Esophagus muscularis mucosa (tissue), 4 donors: ENCODE measurements at places on chromosomes 6 and 20. TPM values are rescaled to one million over a fixed set of nuclear protein-coding genes. Genes with fewer than 3 reads are reported as not detected.

GRCh38 chr6:133241086-133241900 lies at the start of gene EYA4:
EYA4 (plus strand) TSS chr6:133241357; CDS start chr6:133274781, 33,424 bp downstream.
- H3K27ac ChIP-seq = peak within 1 kb of the TSS; percentile 45
- no peak for DNase-seq
- H3K36me3 ChIP-seq = no peaks in the 10 kb centered on the region

The SLC22A3 gene
- total RNA-seq = 20.3 TPM

- no peak overlapping the region for H3K4me3 ChIP-seq
- H3K4me1 ChIP-seq = no peaks in the 10 kb centered on the region
- no peak overlapping the region for H3K27ac ChIP-seq
Observed at GRCh38 chr6:114747995-114748625, 405.3 kb upstream of the HS3ST5 start.

The ZNF341 gene
- total RNA-seq = 4.2 TPM

The FAXC gene
- 22.2 TPM for total RNA-seq

DNA sequence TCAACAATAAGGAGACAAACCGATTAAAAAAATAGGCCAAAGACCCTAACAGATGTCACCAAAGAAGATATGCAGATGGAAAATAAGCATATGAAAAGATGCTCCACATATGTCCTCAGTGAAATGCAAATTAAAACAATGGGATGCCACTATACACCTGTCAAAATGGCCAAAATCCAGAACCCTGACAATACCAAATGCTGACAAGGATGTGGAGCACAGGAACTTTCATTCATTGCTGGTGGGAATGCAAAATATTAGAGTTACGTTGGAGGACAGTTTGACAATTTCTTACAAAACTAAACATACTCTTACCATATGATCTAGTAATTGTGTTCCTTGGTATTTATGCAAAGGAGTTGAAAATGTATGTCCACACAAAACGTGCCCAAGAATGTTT lies 1.8 kb upstream of the ZNF184 start:
- DNase-seq = no peak
- no peak overlapping the region for H3K4me3 ChIP-seq
- H3K27ac ChIP-seq = no peak overlapping the region
- no peaks in the 10 kb centered on the region for H3K36me3 ChIP-seq

- peaks cover 11% of the 10 kb centered on the region for H3K36me3 ChIP-seq
- DNase-seq = no peak
- no peak overlapping the region for H3K4me3 ChIP-seq
- H3K27me3 ChIP-seq = no peaks in the 10 kb centered on the region
- peaks cover 83% of the 10 kb centered on the region for H3K4me1 ChIP-seq
- no peak overlapping the region for H3K27ac ChIP-seq
Observed at GRCh38 chr6:158793432-158793831, 25.7 kb downstream of the EZR start.

GRCh38 chr6:52306972-52307870 lies 22.7 kb upstream of the MCM3 start:
- H3K4me3 ChIP-seq = no peak overlapping the region
- H3K36me3 ChIP-seq = no peaks in the 10 kb centered on the region

DNA sequence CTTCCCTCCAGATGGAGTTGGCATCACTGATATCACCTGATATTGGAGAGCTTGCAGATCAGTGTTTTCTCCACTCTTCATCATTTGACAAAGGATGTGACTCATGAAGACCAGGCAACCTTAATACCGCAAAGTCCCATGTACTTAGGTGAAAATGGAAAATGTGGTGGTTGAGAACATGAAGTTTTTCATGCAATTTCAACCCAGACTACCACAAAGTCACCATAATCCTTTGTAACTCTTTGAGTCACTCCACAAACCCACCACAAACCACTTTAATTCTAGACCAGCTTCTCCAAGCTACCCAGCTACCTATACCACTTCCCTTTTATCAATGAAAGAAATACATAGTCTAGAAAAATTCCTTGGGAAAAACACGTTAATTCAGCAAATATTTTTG lies 7.1 kb downstream of the NHLRC1 start:
- no peaks in the 10 kb centered on the region for H3K4me1 ChIP-seq
- H3K36me3 ChIP-seq = no peaks in the 10 kb centered on the region
- DNase-seq = no peak
- no peaks in the 10 kb centered on the region for H3K27me3 ChIP-seq
- H3K27ac ChIP-seq = no peak overlapping the region
- no peak overlapping the region for H3K4me3 ChIP-seq

The BCAS4 gene
- 3.1 TPM for total RNA-seq

- H3K27ac ChIP-seq = no peak overlapping the region
- no peaks in the 10 kb centered on the region for H3K27me3 ChIP-seq
- H3K4me3 ChIP-seq = no peak overlapping the region
- no peaks in the 10 kb centered on the region for H3K36me3 ChIP-seq
- no peak for DNase-seq
Observed at GRCh38 chr6:93580446-93580845, 161.1 kb upstream of the EPHA7 start.

GRCh38 chr6:46927066-46927465 lies 5.3 kb upstream of the ADGRF5 start:
- no peak overlapping the region for H3K4me3 ChIP-seq
- H3K36me3 ChIP-seq = no peaks in the 10 kb centered on the region
- H3K4me1 ChIP-seq = no peaks in the 10 kb centered on the region

The CLIC5 gene
- 5.3 TPM for total RNA-seq

DNA sequence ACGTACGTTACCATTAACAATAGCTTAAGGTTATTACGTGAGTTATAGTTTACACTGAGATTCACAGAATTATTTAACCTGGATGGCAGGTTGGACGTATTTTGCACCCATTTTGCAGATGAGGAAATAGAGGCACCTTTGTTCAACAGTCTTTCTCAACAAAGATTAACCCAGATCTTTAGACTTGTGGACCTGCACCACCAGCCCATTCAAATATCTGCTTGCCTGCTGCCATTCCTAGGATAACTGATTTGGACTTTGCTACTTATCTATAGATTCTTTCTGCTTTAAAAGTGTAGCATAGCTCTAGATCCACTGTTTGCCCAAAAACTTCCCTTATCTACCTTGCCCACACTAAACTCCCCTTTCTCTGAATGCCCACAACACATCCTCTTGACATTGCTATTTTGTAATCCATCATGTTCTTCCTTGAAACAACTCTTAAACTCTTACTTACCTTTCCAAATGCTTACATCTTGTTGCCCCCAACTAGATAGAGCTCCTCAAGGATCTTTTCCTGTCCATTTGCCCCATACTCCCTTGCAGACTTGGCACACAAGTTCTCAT lies 56.4 kb upstream of the TNFAIP3 start:
- H3K4me3 ChIP-seq = no peak overlapping the region
- H3K27ac ChIP-seq = no peak overlapping the region
- peaks cover 35% of the 10 kb centered on the region for H3K4me1 ChIP-seq
- DNase-seq = no peak

GRCh38 chr20:46694484-46694883 lies 5.2 kb upstream of the TP53RK start:
- no peaks in the 10 kb centered on the region for H3K36me3 ChIP-seq
- H3K4me1 ChIP-seq = no peaks in the 10 kb centered on the region
- H3K4me3 ChIP-seq = no peak overlapping the region

DNA sequence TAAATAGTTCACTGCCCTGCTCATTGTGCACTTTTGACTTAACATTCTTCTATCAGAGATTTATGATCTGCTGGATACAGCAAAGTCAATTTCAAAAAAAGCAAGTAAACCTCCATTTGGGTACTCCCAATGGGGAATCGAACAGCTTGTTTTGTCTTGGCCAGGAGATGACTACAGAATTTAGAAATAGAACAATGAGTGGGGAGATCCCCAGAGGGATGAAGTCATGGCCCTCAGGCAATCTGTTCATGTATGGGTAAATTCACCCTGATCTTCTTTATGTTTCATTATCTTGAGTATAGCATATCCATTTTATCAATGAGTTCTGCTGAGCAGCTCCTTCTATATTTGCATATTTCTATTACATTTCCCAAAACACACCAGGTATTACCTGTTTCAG lies 1681.9 kb downstream of the HACE1 start:
- no peaks in the 10 kb centered on the region for H3K27me3 ChIP-seq
- H3K36me3 ChIP-seq = no peaks in the 10 kb centered on the region
- DNase-seq = no peak
- no peak overlapping the region for H3K27ac ChIP-seq
- H3K4me3 ChIP-seq = no peak overlapping the region
- no peaks in the 10 kb centered on the region for H3K4me1 ChIP-seq

GRCh38 chr20:14853079-14853478 lies 515.7 kb upstream of the FLRT3 start:
- H3K36me3 ChIP-seq = no peaks in the 10 kb centered on the region
- no peaks in the 10 kb centered on the region for H3K27me3 ChIP-seq
- no peak overlapping the region for H3K4me3 ChIP-seq
- H3K27ac ChIP-seq = no peak overlapping the region
- no peaks in the 10 kb centered on the region for H3K4me1 ChIP-seq

DNA sequence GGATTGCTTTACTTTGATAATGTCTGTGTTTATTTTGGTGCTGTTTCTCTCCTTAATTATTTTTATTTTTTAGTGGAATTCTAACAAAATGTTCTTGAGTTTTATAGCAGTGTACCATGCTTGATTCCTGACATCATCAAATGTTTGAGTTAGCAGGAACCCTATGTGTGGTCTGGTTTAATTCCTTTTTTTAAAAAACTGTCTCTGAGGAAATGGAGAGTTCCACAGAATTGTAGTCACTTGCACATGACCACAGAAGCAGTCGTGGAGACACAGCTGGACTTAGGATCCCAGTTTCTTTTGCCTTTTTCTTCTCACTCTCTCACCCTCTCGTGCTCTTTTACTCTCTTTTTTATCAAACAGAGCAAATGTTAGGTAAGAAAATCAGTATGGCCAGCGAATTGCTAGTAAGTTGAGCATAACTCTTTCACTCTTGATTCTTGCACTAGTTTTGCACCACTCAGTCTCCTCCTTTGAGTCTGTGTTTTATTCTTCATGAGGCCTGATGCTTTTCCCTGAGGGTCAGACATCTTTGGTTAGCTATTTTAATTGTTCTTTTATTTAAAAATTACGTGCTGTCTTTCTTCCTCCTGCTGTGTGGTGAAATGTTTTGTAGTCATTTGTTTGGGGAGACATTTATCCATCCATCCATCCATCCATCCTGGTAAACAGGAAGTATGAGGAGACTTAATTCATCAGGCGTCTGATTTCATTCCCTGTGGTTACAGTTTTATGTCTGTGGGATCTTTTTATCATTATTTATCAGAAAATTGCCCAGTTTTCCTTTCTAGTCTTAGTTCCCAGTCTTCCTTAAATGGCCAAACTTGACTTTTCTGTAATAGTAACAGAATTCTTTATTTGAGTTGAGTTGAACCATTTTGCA lies 83.0 kb downstream of the SCAF8 start:
- no peak for DNase-seq
- H3K4me3 ChIP-seq = no peak overlapping the region
- no peaks in the 10 kb centered on the region for H3K27me3 ChIP-seq
- H3K27ac ChIP-seq = no peak overlapping the region

- H3K36me3 ChIP-seq = no peaks in the 10 kb centered on the region
- H3K27ac ChIP-seq = no peak overlapping the region
- H3K27me3 ChIP-seq = no peaks in the 10 kb centered on the region
Observed at GRCh38 chr6:90288404-90288803, 8.2 kb downstream of the BACH2 start.

The PTGIS gene
- 135 TPM for total RNA-seq

DNA sequence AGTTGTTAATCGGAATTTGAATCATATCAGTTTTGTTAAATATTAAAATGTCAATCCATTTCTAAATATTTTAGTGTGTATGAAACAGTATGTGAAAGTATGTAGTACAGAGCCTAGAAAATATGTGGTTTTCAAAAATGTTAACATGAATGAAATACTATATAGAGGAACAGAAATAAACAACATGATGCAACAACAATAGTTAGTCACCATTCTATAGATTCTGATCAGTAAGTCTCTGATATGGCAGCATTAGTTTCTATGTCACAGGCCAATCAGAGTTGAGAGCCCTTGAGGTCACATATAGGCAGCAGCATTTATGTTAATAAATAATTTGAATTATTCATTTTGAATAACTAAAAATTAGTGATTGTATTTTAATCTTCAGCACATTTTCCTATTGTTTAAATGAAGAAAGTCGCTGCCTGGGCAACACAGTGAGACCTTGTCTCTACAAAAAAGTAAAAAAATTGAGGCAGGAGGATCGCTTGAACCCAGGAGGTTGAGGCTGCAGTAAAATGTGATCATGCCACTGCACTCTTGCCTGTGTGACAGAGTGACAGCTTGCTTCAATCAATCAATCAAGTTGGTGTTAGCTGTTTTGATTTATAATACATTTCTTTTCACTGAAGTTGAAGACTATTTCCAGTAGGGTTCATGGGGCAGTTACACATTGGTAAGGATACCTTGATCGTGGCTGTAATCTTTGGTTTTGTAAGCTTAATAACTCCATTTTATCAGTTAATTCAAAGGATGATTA lies 11.5 kb upstream of the MAP3K7 start:
- H3K27me3 ChIP-seq = no peaks in the 10 kb centered on the region
- H3K27ac ChIP-seq = no peak overlapping the region
- DNase-seq = no peak
- no peak overlapping the region for H3K4me3 ChIP-seq
- no peaks in the 10 kb centered on the region for H3K4me1 ChIP-seq
- no peaks in the 10 kb centered on the region for H3K36me3 ChIP-seq

- no peaks in the 10 kb centered on the region for H3K27me3 ChIP-seq
- H3K4me1 ChIP-seq = no peaks in the 10 kb centered on the region
- no peak overlapping the region for H3K4me3 ChIP-seq
- no peak for DNase-seq
Observed at GRCh38 chr6:98241630-98242029, 592.7 kb upstream of the POU3F2 start.

The CPNE5 gene
- 3.0 TPM for total RNA-seq

The UBD gene
- total RNA-seq = 0.50 TPM

GRCh38 chr20:58575776-58576602 lies 60.8 kb upstream of the APCDD1L start:
- no peaks in the 10 kb centered on the region for H3K27me3 ChIP-seq
- peaks cover 10% of the 10 kb centered on the region for H3K4me1 ChIP-seq
- no peak for DNase-seq

- no peak overlapping the region for H3K4me3 ChIP-seq
- no peaks in the 10 kb centered on the region for H3K36me3 ChIP-seq
- no peaks in the 10 kb centered on the region for H3K27me3 ChIP-seq
- no peaks in the 10 kb centered on the region for H3K4me1 ChIP-seq
- H3K27ac ChIP-seq = no peak overlapping the region
Observed at GRCh38 chr6:24019393-24019792, 106.6 kb upstream of the NRSN1 start.

DNA sequence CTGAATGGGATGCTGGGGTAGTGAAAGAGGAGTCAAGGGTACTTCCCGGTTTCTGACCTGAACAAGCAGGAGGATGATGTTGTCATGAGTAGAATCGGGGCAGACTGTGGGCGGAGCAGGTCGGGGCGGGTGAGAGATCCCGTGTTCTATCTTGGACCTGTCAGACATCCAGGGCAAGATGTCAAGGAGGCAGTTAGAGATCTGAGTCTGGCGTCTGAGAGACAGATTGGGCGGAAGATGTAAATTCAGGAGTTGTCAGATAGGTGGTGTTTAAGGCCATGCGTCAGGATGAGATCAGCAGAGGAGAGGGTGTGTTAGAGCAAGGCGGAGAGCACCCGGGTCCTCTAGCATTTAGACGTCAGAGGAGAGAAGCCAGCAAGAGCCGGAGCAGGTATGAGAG lies 115.5 kb downstream of the DLGAP4 start:
- H3K36me3 ChIP-seq = no peaks in the 10 kb centered on the region
- H3K4me1 ChIP-seq = no peaks in the 10 kb centered on the region
- no peak overlapping the region for H3K4me3 ChIP-seq
- DNase-seq = no peak

- no peak overlapping the region for H3K4me3 ChIP-seq
- no peaks in the 10 kb centered on the region for H3K36me3 ChIP-seq
- H3K27ac ChIP-seq = no peak overlapping the region
- no peaks in the 10 kb centered on the region for H3K27me3 ChIP-seq
Observed at GRCh38 chr6:109927052-109927451, 51.1 kb upstream of the GPR6 start.

- H3K4me3 ChIP-seq = no peak overlapping the region
- no peaks in the 10 kb centered on the region for H3K27me3 ChIP-seq
- H3K4me1 ChIP-seq = peaks cover 8% of the 10 kb centered on the region
- H3K27ac ChIP-seq = no peak overlapping the region
- DNase-seq = no peak
Observed at GRCh38 chr6:91098006-91098405, 511.1 kb upstream of the MAP3K7 start.
